ENCODE measurements at places on chromosomes 7 and 10.
A peak's percentile ranks its signal among the peaks of the same experiment; 100 is the strongest.

DNA sequence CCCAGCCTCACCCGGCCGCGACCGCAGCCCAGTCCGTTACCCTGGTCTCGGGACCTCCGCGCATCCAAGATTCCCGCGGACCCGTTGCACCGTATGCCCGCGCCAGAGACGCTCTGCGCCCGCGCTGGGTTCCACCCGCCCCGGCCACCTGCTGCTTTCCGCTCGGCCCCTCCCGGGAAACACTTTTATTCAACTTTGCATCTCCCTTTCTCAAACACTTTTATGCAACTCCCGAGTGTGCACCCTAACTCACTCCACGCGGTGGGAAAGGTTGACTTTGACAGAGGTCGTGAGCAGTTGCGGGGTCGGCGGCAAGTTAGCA lies at the start of gene ODAD2:
TSS of gene ODAD2 (minus strand) at position 126 of the 322 bp plus-strand sequence. CDS start 3,937 bp downstream, outside the sequence.
- no peak for DNase-seq

- DNase-seq = no peak
These were observed 156.8 kb downstream of the RNF216 start for GRCh38 chr7:5624386-5625365.

DNA sequence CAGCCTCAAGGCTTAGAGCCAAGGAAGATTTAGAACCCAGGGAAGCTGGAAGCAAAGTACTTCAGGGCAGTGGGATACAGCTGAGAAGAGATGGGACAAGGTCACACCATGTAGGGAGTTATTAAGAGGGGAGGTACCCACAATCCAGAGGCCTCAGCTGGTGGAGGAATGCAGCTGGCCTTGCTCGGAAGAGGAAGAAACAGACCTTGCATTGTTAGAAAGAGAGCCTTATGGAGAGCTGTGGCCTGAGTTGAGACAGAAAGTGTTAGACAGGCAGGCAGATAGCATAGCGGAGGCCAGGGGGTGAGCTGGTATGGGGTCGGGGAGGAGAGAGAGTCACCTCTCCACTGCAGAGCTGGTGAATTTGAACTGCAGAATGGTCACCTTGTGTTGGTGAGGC lies 173.1 kb downstream of the JCAD start:
- DNase-seq = no peak

- DNase-seq = no peak
These were observed at the start of gene ZNF853 for GRCh38 chr7:6614953-6615722. Gene ZNF853, plus strand, starts transcription at chr7:6615610. Its CDS starts 565 bp downstream, at chr7:6616175.

DNA sequence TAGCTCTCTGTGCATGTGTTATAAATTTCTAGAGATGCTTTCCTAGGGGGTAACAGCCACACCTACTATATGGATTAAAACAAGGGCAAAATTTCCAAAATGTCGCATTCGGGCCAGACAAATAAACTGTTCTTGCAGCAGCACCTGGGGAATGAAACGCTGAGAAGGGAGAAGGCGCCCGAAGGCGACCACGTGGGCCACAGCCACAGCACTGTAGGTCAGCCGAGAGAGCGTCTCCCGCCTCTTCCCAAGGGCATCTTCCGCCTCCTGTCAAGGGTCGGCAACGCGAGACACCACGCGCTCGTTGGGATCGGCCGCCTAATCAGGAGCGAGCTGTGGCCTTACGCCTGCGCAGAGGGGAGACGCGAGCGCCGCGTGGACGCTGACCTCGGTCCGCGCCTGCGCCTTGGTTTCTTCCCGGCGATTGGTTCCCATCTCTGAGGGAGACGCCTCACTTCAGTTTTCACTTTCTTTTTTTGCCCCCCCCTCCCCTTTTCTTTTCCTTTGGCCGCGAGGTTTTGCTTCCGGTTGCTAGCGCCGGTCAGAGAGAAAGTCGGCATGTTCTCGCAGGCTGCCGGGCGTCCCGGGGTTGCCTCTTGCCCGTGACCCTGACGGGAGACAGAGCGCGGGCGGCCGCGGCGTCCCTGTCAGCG lies at the start of gene TASOR2:
TSS of gene TASOR2 (plus strand) at position 521 of the 653 bp plus-strand sequence. CDS start 35,805 bp downstream, outside the sequence.
- peak; percentile 94 for DNase-seq

DNA sequence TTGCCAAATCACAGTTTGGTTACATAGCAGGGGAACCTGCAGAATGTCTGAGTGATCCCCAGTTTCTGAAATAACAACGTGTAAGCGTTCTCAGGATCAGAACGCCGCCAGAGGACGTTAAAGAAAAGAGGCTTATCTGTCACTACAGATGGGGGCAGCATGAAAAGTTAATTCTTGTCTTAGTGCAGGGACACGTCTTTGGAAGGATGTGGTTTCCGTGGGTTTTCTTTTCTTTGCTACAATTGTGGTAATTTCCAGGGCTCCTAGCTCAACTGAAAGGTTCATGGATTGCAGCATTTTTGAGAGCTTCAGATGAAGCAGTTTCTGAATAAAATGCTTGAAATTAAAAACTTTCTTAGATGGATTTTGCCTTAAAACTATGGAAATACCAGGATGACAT lies 106.6 kb downstream of the PRKCQ start:
- peak; percentile 7 for DNase-seq

- no peak for DNase-seq
These were observed 756.3 kb downstream of the NXPH1 start for GRCh38 chr7:9189703-9190102.

GRCh38 chr10:73768881-73769280 lies 13.0 kb upstream of the CHCHD1 start:
- DNase-seq = peak; percentile 42

DNA sequence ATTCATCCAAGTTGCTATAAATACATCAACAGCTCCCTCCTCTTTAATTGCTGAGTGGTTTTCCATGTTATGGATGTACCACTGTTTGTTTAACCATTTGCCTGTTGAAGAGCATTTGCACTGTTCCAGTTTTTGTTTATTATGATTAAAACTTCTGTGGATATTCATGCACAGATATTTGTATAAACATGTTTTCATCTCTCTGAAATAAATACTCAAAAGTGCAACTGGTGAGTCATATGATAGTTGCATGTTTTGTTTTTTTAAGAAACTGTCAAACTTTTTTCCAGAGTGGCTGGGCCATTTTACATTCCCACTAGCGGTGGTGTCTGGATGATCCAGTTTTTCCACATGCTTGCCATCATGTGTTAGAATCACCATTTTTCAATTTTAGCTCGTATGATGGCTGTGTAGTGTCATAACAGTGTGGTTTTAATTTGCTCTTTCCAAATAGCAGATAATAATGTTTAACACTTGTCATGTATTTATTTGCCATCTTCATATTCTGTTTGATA lies 33.6 kb downstream of the MEOX2 start:
- DNase-seq = no peak

- DNase-seq = no peak
These were observed 76.6 kb downstream of the DGKB start for GRCh38 chr7:14825912-14826311.

- DNase-seq = no peak
These were observed 49.1 kb upstream of the FXYD4 start for GRCh38 chr10:43322331-43322730.

- no peak for DNase-seq
These were observed 545.7 kb downstream of the GATA3 start for GRCh38 chr10:8600192-8600591.

DNA sequence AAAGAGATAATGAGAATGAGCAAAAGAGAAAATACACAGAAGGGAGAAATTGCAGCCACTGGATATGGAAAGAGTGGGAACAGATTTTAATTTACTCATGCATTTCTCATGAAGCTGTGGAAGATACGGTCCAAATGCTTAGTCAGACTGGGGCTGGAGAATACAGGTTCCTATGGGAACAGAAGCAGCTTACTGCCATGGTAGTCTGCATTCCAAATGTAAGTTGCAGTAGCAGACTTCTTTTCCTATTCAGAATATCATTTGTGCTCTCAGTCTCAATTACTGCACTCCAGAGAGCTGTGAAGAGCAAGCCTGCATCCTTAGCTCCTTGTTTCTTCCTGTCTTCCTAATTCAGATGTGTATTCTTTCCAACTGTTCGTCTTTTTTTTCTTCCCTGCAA lies 190.8 kb upstream of the TMEM196 start:
- DNase-seq = no peak

- DNase-seq = no peak
These were observed 222.9 kb downstream of the DNAJB6 start for GRCh38 chr7:157559596-157560257.

DNA sequence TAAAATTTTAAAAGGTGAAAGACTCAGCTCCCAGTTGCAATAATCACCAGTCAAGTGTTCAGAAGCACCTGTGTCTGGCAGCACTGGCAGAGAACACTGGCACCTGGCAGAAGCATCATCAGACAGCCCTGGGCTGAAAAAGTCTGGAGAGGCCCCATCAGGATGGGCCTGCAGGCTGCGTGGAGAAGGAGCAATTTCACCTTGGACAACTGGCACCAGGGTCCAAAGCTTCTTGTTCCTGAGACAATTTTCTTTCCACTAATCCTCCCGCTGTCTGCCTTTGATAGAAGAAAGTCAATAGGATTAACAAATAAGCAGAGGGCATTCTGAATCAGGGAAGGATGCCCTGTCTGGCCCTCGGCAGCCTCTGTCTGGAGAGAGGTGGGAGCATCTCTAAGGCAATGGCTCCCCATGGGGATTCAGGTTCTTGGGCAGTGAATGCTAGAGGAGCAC lies 6.5 kb downstream of the COBL start:
- DNase-seq = no peak

- no peak for DNase-seq
These were observed 256.3 kb downstream of the OTUD1 start for GRCh38 chr10:23694921-23695824.

DNA sequence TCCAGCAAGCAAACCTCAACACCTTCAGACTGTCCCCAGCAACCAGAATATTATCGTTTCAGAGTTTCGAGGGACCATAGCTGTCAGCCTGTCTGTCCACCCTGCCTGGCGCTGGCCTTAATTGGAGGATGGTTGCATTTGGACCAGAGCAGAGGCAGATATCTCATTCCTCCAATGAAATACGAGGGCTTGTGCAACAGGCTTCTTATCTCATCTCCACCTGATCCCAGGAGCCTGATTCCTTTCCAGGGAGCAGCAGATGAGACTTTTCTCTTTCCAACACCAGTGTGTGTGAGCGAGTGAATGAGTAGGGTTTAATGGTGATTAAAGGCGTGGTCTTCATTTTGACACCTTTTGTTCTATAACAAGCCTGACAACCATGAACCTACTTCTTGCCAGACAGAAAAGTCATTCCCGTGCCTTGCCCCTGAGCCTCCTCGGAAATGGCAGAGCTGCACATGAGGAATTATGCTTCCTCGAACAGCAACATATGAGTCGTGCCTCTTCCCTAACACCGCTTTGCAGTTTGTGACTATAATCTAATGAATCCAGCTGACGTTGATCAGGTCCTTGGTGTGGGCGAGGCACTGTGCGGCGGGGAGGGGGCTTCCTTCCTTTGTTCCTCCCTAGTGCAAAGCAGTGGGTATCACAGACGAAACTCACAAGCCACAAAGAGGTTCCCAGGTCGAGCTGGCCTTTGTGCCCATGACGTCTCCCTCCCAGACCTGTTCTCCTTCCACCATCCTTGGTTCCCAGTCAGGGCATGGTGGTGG lies 147.4 kb downstream of the CUX1 start:
- DNase-seq = no peak

DNA sequence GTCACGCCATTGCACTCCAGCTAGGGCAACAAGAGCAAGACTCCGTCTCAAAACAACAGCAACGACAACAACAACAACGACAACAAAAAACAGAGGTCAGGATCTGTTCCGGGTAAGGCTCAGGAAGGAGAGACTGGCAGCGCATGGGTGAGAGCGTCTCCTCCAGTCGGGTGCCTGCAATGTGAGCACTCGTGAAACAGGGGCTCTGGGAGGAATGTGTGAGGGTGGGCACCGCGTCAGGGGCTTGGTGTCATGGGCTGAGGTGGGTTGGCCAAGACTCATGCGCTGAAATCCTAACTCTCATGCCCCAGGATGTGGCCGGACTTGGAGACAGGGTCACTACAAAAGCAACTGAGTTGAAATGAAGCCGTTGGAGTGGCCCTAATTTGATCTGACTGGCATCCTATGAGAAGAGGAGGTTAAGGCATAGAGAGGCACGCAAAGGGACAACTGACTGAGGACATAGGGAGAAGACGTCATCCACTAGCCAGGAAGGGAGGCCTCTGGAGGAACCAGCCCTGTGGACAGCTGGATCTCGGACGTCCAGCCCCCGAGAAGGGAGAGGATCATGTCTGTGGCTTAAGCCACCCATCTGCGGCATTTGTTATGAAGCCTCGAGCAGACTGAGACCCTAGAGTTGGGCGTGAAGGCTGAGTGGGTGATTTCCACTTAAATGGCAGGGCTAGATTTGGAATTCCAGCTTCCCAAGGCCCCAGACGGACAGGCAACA lies 241.5 kb upstream of the PITRM1 start:
- no peak for DNase-seq

DNA sequence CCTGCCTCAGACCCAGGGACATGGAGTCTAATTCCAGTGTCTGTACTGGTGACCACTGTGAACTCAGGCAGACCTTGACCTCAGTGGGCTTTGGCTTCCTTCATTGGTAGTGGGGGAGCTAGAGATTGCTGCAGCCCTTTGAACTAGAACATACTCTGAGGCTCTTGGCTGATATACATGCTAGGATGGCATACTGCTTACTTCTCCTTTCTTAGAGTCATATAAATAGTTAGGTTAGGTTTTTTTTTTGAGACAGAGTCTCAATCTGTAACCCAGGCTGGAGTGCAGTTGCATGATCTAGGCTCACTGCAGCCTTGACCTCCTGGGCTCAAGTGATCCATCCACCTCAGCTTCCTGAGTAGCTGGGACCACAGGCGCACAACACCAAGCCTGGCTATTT lies 49.7 kb downstream of the TMEM178B start:
- DNase-seq = no peak

GRCh38 chr7:4823441-4824119 lies 38.2 kb downstream of the PAPOLB start:
- no peak for DNase-seq

DNA sequence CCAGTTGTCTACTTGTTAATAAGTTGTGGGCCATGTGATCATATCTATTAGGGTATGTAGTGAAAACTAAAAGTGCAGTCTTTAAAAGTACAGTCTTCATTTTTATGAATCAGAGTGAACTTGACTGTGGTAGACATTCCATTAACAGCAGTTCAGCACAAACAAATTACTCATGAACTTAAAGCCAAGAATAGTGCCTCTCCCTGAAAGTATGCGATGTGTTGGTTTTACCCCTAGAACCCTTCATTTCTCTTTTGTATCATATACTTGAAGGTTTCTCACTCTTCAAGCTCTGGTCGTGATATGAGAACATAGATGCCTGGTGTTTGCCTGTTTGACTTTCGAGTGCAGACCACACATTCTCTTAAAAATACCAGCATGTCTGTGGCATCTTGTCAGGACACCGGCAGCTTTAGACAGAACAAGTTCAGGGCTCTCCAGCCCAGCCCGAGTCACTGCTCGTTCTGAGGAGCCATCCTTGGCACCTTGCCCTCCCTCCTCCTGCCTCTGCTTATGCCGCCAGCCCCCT lies 159.3 kb downstream of the LCOR start:
- no peak for DNase-seq

DNA sequence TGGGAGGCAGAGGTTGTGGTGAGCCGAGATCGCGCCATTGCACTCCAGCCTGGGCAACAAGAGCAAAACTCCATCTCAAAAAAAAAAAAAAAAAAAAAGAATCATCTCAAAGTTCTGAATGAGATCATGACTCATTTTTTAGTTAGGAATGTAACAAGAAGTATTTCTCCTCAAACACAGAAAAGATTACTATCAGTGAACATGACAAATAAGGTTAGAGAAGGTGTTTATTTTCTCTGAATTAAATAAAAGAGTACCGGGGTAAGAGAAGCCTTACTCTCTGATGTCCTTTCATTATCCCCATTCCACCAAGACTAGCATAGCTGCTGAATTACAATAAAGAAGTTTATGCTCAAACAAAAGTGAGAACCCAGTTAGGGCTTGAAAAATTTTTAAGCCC lies 50.1 kb downstream of the IPMK start:
- no peak for DNase-seq

GRCh38 chr10:131350660-131351059 lies 39.1 kb upstream of the TCERG1L start:
- DNase-seq = no peak

GRCh38 chr7:105267244-105267643 lies 121.5 kb downstream of the SRPK2 start:
- DNase-seq = no peak
